ENCODE measurements at places on chromosomes 13 and 19. TPM values are rescaled to one million over a fixed set of nuclear protein-coding genes. Genes with fewer than 3 reads are reported as not detected.

DNA sequence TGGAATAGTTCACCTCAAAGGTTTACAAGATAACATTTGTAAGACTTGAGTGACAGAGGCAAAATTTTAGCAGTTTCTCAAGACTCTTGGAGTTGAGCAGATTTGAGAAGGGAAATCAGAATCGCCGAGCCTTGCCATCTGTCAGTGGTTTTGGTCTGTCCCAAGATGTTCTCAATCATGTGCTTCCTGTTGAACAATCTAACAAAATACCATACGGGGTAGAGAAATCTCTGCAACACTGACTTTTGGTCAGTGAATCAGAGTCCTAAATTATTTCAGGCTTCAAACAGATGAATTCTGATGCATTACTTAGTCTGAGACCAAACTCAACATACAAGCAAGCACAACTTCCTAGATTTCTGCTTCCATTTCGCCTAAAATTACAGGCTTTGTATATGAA is 3.8 kb downstream of the KCTD12 start:
- no peaks in the 10 kb centered on the region for H3K36me3 ChIP-seq
- no peak overlapping the region for H3K27ac ChIP-seq
- peaks cover 52% of the 10 kb centered on the region for H3K4me1 ChIP-seq
- no peaks in the 10 kb centered on the region for H3K27me3 ChIP-seq

DNA sequence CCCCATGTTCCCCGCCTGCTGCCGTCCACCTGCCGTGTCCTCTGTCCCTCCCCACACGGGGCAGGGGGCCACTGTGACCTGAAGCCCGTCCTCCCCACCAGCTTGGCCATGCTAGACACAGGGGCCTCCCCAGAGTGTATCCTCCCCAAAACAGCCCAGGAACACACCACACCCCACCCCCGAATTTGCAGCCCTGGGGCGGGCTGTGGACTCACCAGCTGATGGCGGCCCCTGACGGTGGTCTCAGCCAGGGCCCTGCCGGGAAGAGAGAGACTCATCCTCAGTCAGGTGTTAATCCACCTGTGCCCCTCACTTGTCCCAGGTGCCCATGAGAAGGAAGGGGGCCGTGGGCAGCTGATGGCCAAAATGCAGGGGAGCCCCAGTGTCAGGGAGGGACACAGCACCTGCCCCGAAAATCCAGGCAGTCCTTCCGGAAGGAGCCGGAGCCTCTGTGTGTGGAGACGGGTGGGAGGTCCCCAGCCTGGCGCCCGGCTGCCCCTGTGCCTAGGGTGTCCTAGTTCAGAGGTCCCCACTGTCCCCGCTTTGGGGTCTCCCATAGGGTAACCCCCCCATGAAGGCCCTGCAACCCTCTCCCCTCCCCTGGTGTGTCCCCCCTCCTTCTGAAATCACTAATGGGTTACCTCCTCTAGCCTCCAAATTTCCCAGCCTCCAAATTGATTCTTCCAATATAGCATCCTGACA is 39.3 kb upstream of the TCF3 start:
- no peak for DNase-seq
- H3K27ac ChIP-seq: no peak overlapping the region
- peaks cover 6% of the 10 kb centered on the region for H3K4me1 ChIP-seq
- H3K36me3 ChIP-seq: peaks cover 2% of the 10 kb centered on the region
- H3K27me3 ChIP-seq: peaks cover 8% of the 10 kb centered on the region

DNA sequence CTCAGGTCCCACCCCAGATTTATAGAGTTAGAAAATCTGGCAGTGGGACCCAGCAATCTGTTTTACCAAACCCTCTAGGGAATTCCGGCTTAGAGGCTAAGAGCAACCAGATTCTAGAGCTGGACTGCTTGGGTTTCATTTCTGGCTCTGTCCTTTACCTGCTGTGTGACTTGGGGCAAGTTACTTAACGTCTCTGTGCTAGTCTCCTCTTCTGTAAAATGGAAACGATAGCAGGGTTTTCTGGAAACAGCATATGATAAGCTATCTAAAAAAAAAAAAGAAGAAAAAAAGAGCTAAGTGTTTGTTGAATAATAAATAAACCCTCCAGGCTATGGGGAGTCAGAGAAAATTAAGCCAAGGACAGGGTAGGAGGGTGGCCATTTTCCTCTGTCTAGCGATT is 11.6 kb upstream of the CACNG7 start:
- H3K27ac ChIP-seq: no peak overlapping the region
- H3K27me3 ChIP-seq: peaks cover 31% of the 10 kb centered on the region
- DNase-seq: no peak
- no peak overlapping the region for H3K4me3 ChIP-seq
- peaks cover 3% of the 10 kb centered on the region for H3K4me1 ChIP-seq

- H3K4me1 ChIP-seq: peaks cover 90% of the 10 kb centered on the region
- peaks cover 44% of the 10 kb centered on the region for H3K36me3 ChIP-seq
- H3K4me3 ChIP-seq: peak overlapping the region; percentile 97
- DNase-seq: peak; percentile 79
- H3K27me3 ChIP-seq: no peaks in the 10 kb centered on the region
Observed at GRCh38 chr19:40803857-40804782, 5.1 kb downstream of the EGLN2 start.

The SIGLEC10 gene
- total RNA-seq: 0.68 TPM

DNA sequence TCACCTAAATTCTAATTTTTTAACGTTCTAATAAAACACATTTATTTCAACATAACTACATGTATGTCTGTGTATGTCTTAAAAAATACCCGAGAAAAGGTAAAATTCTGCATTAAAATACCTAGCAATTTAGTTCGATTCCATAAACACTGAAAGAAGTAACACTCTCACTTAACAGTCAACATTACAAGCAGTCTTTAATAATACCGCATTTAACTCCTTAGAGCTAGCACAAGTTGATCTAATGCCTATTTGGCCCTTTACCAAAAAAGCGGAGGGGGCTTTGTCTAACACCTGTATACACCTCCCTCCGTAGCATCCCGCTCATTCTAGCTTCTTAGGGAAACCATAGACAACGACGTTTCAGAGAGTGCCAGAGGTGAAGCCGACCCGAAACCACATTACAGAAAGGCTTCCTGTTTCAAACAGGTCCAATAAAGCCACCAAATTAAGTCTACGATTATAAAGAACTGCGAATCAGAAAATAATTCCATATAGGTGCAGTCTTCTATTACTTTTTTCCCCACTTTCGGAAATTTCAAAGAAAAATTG is 1.2 kb downstream of the SPART start:
- H3K27me3 ChIP-seq: no peaks in the 10 kb centered on the region
- peaks cover 24% of the 10 kb centered on the region for H3K4me1 ChIP-seq
- peak; percentile 61 for DNase-seq
- H3K27ac ChIP-seq: peak overlapping the region; percentile 98
- H3K36me3 ChIP-seq: no peaks in the 10 kb centered on the region

- no peaks in the 10 kb centered on the region for H3K36me3 ChIP-seq
- DNase-seq: no peak
- H3K4me1 ChIP-seq: peaks cover 5% of the 10 kb centered on the region
Observed at GRCh38 chr19:29266603-29267002, 53.7 kb upstream of the UQCRFS1 start.

The PTH2 gene
- not detected for total RNA-seq

DNA sequence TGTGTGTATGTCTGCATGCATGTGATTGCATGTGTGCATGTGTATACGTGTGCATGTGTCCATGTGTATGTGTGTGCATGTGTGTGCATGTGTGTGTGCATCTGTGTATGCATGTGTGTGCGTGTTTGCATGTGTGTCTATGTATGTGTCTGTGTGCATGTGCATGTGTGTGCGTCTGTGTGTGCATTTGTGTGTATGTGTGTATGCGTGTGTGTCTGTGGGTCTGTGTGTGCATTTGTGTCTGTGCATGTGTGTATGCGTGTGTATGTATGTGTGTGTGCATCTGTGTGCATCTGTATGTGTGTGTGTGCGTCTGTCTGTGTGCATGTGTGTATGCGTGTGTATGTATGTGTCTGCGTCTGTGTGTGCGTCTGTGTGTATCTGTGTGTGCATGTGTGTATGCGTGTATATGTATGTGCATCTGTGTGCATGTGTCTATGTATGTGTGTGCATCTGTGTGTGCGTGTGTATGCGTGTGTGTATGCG is 3.0 kb downstream of the STXBP2 start:
- no peaks in the 10 kb centered on the region for H3K36me3 ChIP-seq
- peaks cover 41% of the 10 kb centered on the region for H3K4me1 ChIP-seq
- H3K27ac ChIP-seq: no peak overlapping the region
- H3K27me3 ChIP-seq: no peaks in the 10 kb centered on the region
- no peak overlapping the region for H3K4me3 ChIP-seq

The ICAM4 gene
- not detected for total RNA-seq

The CYP4F8 gene
- not detected for total RNA-seq

The NKG7 gene
- 3.8 TPM for total RNA-seq

GRCh38 chr13:33744589-33745369 is 73.2 kb upstream of the RFC3 start:
- no peaks in the 10 kb centered on the region for H3K36me3 ChIP-seq
- H3K27me3 ChIP-seq: no peaks in the 10 kb centered on the region
- DNase-seq: no peak
- H3K4me1 ChIP-seq: peaks cover 16% of the 10 kb centered on the region
- no peak overlapping the region for H3K4me3 ChIP-seq

The SIGLEC14 gene
- total RNA-seq: 0.83 TPM

DNA sequence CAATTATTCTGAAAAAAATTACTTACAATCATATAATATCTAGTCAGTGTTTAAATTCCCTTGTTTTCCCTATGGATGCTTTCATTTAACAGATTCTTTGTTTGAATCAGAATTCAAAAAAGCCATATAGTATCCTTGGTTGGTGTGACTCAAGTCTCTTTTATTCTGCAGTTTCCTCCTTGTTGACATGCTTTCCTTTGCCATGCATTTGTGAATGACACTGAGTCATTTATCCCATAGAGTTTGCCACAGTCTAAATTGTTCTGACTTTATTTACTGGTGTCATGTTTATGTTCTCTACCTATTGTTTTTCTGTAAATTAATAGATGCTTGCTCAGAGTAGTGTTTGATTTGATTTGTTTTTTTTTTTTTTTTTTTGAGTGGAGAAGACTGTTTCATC is 893.8 kb upstream of the SLC10A2 start:
- H3K27ac ChIP-seq: no peak overlapping the region
- no peaks in the 10 kb centered on the region for H3K4me1 ChIP-seq
- no peaks in the 10 kb centered on the region for H3K36me3 ChIP-seq
- no peaks in the 10 kb centered on the region for H3K27me3 ChIP-seq
- DNase-seq: no peak

The WTIP gene
- 0.29 TPM for total RNA-seq

The CGB2 gene
- not detected for total RNA-seq

The CBY2 gene
- total RNA-seq: not detected

- H3K27me3 ChIP-seq: no peaks in the 10 kb centered on the region
- DNase-seq: no peak
- H3K4me3 ChIP-seq: no peak overlapping the region
- peaks cover 26% of the 10 kb centered on the region for H3K4me1 ChIP-seq
- H3K36me3 ChIP-seq: no peaks in the 10 kb centered on the region
Observed at GRCh38 chr19:35540356-35540927, 5.0 kb upstream of the TMEM147 start.

GRCh38 chr13:113724016-113724758 is 34.8 kb upstream of the TMEM255B start:
- H3K4me1 ChIP-seq: peaks cover 19% of the 10 kb centered on the region
- no peaks in the 10 kb centered on the region for H3K36me3 ChIP-seq
- peak overlapping the region; percentile 98 for H3K27ac ChIP-seq
- no peak for DNase-seq
- peak overlapping the region; percentile 81 for H3K4me3 ChIP-seq

The HS6ST3 gene
- not detected for total RNA-seq

DNA sequence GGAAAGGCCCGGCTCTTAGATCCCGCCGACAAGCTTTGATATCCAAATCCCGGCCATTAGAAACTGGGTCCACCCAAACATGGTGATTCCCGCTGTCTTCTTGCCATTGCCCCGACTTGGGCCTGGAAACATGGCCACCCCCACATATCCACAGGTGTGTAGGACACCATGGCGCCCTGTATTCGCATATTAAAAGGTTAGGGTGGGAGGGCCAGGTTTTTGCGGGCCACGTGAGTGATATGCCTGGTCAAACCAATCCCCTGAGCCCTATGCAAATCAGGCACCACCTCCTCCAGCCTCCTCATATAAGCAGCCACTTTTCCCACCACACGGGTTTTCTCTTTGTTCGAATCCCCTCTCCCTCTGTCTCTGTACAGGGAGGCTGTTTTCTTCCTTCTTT is 766.4 kb downstream of the UQCRFS1 start:
- DNase-seq: no peak
- H3K27me3 ChIP-seq: no peaks in the 10 kb centered on the region
- no peaks in the 10 kb centered on the region for H3K36me3 ChIP-seq
- H3K27ac ChIP-seq: no peak overlapping the region
- H3K4me3 ChIP-seq: no peak overlapping the region

The MAP4K1 gene
- total RNA-seq: 228 TPM

The SGCG gene
- total RNA-seq: not detected

DNA sequence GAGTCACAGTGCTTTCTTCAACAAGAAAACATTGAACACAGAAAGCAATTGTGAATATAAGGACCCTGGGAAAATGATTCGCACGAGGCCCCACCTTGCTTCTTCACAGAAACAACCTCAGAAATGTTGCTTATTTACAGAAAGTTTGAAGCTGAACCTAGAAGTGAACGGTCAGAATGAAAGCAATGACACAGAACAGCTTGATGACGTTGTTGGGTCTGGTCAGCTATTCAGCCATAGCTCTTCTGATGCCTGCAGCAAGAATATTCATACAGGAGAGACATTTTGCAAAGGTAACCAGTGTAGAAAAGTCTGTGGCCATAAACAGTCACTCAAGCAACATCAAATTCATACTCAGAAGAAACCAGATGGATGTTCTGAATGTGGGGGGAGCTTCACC is 15.7 kb downstream of the ZNF175 start:
- H3K27ac ChIP-seq: no peak overlapping the region
- DNase-seq: no peak
- peaks cover 53% of the 10 kb centered on the region for H3K36me3 ChIP-seq
- no peaks in the 10 kb centered on the region for H3K27me3 ChIP-seq
- no peak overlapping the region for H3K4me3 ChIP-seq

GRCh38 chr19:16285769-16286498 is 38.7 kb upstream of the KLF2 start:
- peak overlapping the region; percentile 47 for H3K4me3 ChIP-seq
- no peaks in the 10 kb centered on the region for H3K36me3 ChIP-seq
- H3K4me1 ChIP-seq: peaks cover 57% of the 10 kb centered on the region
- peak overlapping the region; percentile 86 for H3K27ac ChIP-seq

The GNG8 gene
- total RNA-seq: not detected

GRCh38 chr19:40433391-40434216 is 7.8 kb upstream of the SERTAD1 start:
- H3K4me3 ChIP-seq: peak overlapping the region; percentile 99
- DNase-seq: peak; percentile 55

- peaks cover 5% of the 10 kb centered on the region for H3K36me3 ChIP-seq
- H3K27me3 ChIP-seq: no peaks in the 10 kb centered on the region
- H3K27ac ChIP-seq: no peak overlapping the region
- no peak overlapping the region for H3K4me3 ChIP-seq
Observed at GRCh38 chr19:2208975-2209374, 27.2 kb downstream of the PLEKHJ1 start.

The GRIK5 gene
- 0.34 TPM for total RNA-seq

All from naive thymus-derived CD8-positive, alpha-beta T cell (primary cell).